ENCODE measurements at places on chromosomes 5 and 9. TPM values are rescaled to one million over a fixed set of nuclear protein-coding genes. Genes with fewer than 3 reads are reported as not detected.

The CERCAM gene
- total RNA-seq, result 3.9 TPM

DNA sequence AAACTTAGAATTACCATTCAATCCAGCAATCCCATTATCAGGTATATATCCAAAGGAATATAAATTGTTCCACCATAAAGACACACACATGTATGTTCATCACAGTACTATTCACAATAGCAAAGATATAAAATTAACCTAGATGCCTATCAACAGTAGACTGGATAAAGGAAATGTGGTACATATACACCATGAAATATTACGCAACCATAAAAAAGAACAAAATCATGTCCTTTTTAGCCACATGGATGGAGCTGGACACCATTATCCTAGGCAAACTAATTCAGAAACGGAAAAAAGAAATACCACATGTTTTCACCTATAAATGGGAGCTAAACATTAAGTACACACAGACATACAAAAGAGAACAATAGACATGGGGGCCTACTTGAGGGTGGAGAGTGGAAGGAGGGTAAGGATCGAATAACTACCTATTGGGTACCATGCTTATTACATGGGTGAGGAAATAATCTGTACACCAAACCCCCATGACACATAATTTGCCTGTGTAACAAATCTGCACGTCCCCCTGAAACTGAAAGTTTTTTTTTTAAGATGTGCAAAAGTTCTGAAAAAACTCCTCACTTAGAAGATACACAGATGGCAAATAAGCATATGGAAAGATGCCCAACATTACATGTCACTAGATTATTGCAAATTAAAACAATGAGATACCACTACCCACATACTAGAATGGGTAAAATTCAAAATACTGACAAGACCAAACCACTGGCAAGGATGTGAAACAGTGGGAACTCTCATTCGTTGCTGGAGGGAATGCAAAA is 313.0 kb upstream of the CD180 start:
- DNase-seq, result no peak

GRCh38 chr5:123671042-123671441 is 159.1 kb downstream of the CSNK1G3 start:
- DNase-seq, result peak; percentile 61

The PCDHA1 gene
- total RNA-seq, result not detected

The LCN9 gene
- not detected for total RNA-seq

- no peak for DNase-seq
These were observed 70.4 kb upstream of the PRDM9 start for GRCh38 chr5:23437011-23437410.

DNA sequence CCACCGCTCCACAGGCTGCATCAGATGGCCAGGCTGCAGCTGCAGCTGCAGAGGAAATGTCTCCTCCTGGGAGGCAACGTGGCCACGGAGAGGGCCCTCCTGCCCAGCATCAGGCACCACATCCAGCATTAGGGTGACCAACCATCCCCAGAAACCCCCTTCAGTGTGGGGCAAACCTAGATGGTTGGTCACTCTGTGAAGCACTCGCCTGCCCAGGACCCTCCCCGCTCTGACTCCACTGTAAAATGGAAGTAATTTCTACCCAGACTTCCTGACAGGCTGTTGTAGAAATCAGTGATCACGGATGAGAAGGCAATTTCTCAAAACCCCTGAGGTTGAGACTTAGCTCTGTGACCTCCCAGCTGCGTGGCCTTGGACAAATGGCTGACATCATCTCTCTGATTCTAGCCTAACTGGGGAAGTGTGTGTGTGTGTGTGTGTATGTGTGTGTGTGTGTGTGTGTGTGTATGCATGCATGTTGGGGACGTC is 31.6 kb downstream of the B4GALT1 start:
- DNase-seq, result no peak

DNA sequence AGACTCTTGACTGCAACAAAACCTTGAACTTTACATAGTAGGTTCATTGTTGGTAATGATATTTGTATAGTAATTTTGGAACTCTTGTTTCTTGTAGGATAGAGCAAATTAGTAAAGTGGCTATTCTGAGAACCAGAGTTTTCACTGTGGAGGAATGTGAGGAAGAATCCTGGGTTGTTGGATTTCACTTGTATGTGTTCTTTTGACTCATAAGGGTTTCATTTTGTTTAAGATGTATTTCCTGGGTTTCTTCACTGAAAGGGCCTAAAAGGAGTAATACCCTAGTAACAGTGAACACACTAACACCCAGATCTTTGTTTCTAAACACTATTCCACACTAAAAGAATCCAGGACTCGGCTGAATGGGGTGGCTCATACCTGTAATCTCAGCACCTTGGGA is 20.1 kb downstream of the TTC1 start:
- DNase-seq, result no peak

DNA sequence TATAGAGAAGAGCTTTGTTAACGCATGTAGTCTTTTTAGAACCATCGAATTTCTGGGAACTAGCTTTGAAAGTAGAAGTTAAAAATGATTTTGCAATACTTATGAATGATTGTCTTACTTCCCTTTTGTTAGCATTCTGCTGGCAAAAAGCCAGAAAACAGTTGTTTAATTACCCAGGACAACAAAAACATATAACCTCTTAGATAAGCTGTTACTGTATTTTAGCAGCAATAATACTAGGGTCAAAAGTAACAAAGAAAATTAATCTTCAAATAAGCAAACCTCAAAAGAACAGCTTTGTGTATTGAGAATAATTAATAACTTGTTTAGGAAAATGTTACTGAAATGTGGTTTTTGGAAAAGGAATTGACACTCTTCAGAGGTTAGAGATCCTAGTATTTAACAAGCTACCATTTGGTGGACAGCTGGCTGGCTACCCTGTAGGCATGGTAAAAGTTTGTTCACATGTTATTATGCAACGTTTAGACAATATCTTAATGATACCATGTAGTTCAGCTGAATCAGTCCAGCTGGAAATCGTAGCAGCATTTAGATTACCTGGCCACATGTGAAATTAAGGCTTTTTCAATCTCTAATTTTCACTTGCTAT is 3.8 kb downstream of the FGF10 start:
- no peak for DNase-seq

GRCh38 chr9:137456864-137457405 is 2.2 kb downstream of the NSMF start:
- no peak for DNase-seq

The GPRIN1 gene
- total RNA-seq, result 2.5 TPM

- no peak for DNase-seq
These were observed 530.3 kb downstream of the RASEF start for GRCh38 chr9:82532504-82533180.

GRCh38 chr5:146744068-146744745 is 134.3 kb downstream of the PPP2R2B start:
- DNase-seq, result no peak

- DNase-seq, result no peak
These were observed 201.2 kb upstream of the GAS1 start for GRCh38 chr9:87148331-87149104.

The CPLANE1 gene
- total RNA-seq, result 10.5 TPM

The ANKRD31 gene
- 0.23 TPM for total RNA-seq

GRCh38 chr5:172129256-172129910 is 58.6 kb downstream of the STK10 start:
- no peak for DNase-seq

GRCh38 chr5:152456815-152457443 is 51.9 kb upstream of the NMUR2 start:
- no peak for DNase-seq

- DNase-seq, result no peak
These were observed 373.6 kb upstream of the SGCD start for GRCh38 chr5:155953335-155953734.

The PRR7 gene
- 11.6 TPM for total RNA-seq

DNA sequence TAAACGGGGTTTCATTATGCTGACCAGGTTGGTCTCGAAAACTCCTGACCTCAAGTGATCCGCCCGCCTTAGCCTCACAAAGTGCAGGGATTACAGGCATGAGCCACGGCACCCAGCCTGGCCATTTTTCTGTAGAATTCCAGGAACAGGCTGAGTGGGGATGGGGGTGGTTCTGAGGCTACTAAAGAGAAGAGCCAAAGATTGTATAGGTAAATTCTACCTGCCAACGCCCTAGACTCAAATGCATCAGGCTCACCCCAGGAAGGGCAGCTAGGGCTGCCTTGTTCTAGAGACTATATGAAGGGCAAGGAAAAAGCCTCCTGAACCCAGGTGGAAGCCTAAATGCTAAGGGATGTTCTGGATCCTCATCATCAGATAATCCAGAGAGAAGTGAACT is 1.6 kb upstream of the C5orf52 start:
- no peak for DNase-seq

DNA sequence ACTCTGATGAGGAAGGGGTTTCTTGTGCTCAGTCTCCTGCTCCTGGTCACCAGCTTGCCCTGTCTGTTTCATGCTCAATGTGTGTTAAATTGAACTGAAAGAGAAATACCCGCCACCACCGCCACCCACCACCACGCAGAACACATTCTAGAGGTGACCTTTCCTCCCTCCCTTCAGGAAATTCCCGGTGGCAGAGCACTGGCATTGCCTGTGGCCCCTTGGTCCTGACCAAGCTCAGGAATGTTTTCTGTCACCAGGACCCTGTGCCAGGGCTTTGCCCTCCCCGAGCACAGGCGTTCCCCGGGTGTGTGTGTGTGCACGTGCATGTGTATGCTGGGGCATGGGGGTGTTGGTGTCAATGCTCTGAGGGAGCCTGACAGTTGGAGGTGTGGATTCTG is 10.2 kb upstream of the SLC25A51 start:
- DNase-seq, result no peak

DNA sequence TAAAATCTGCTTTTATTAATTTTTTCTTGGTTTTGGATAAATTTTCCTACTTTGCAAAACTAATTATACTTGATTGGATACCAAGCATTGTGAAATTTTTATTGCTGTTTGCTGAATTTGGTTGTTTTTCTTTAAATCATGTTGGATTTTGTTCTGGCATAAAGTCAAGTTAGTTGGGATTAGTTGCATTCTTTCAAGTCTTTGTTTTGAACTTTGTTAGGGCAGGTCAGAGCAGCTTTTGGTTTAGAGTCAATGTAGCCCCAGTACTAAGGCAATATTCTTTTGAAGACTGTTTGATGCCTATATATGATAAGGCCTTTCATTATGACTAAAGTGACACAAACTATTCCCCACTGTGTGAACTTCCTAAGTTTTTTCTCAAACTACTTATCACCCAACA is 531.1 kb downstream of the RASEF start:
- DNase-seq, result no peak

The MROH2B gene
- not detected for total RNA-seq

Measured in activated CD8-positive, alpha-beta T cell treated with anti-CD3 and anti-CD28 coated beads, Interleukin-2, amount 10 ng/mL, durations not matched to agents 7 days and 5 days (primary cell).